NCI-H226 (cell line): ENCODE measurements at places on chromosomes 3 and 15.

- DNase-seq: no peak
Measured at GRCh38 chr3:23999012-23999641, 54.0 kb downstream of the NR1D2 start.

DNA sequence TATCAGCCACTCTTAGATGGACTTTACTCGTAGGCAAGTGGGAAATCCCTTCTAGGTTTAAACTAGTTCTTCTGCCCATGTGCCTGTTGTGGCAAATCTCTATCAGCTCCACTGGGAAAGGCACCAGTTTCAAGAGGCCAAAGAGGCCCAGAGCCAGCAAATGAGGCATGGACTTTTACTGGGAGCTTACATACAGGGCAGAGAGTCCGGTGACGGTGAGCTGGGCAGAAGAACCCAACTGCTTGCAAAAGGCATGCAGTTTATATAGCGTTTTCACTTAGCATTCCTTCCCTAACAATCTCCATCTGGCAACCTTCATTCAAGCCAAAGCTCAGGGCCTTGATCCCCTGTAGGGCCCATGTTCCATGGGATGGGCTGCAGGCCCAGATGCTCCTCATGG lies 93.0 kb upstream of the C3orf80 start:
- DNase-seq: no peak

DNA sequence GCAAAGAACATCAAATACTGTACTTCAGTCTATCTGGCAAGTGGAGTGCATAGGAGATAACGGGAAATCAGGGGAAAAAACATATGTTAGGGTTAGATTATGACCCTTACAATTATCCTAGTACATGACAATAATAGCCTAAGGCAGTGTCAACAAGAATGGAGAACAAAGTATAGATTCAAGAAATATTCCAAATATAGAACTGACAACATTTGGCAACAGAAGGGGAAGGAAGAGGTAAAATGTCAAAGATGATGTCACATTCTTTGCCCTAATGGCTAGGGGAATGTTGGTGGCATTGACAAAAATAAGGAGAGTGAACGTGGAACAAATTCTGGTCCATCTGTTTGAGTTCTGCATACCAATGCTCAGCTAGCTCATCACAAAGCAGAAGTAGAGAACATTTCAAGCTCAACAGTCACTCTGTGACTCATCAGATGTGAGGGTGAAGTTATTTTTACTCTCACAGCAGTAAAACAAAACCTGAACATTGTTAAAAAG lies 15.5 kb upstream of the ATP8B4 start:
- peak; percentile 65 for DNase-seq

- DNase-seq: no peak
Measured at GRCh38 chr3:177929310-177929709, 606.9 kb upstream of the KCNMB2 start.

GRCh38 chr15:50277370-50277769 lies 11.8 kb upstream of the HDC start:
- no peak for DNase-seq

- peak; percentile 22 for DNase-seq
Measured at GRCh38 chr3:52095990-52096775, 39.8 kb upstream of the DUSP7 start.

GRCh38 chr3:183540501-183541234 lies 14.8 kb downstream of the KLHL6 start:
- DNase-seq: no peak

- DNase-seq: no peak
Measured at GRCh38 chr15:86034904-86035303, 44.8 kb upstream of the AGBL1 start.

DNA sequence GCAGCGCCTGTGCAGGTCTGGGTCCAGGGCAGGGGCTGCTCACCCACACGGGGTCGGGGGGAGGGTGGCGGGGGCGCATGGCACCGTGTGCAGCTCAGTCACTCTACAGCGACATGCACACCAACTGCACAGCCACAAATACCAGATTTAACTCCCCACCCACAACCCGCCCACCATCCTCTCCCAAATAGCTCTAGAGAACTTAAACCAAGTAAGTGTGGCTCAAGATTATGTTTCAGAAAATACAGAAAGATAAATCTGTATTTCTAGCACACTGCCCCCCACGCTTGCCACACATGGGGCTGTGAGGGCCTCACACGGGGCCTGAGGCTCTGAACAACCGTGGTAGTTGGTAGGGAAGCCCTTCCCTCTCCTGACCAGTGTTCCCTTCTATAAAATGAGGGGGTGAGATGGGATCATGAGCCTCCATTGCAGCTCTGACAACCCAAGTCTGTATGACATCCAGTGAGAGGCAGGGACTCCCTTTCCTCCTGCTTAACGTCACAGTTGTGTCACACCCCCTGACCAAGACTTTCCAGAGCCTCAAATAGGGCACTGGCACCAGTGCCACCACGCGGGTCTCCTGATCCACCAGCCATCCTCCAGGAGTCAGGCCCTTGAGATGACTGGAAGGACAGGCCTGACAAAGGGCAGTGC lies 23.1 kb downstream of the POC1A start:
- no peak for DNase-seq

DNA sequence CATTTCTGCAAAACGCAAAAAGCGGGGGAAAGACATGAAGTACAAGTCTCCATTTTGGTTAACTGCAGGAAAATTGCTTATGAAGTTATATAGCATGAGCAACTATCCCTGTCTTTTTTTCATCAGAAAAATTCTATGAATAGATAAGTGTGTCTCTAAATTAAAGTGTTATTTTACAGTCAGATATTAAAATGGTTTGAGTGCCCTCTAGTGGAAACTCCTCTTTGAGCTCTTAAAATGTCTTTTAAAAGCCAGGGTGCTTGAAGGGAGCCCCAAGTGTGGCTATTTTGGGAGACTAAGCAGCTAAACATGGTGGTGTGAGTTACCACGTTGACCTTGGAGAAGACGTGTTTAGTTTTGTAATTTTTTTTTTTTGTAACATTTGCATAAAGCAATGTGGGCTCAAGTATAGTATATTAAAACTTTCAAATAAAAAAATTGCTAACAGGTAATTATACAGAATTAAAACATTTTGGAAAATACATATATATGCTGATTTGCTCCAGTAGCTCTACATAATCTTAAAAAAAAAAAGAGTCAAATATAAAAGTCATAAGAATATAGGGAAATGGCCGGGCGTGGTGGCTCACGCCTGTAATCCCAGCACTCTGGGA lies 77.2 kb downstream of the PPP2R3A start:
- DNase-seq: no peak

- peak; percentile 72 for DNase-seq
Measured at GRCh38 chr3:111577798-111578685, 17.1 kb downstream of the ZBED2 start.

- DNase-seq: no peak
Measured at GRCh38 chr3:177525987-177526712, 328.9 kb upstream of the TBL1XR1 start.

DNA sequence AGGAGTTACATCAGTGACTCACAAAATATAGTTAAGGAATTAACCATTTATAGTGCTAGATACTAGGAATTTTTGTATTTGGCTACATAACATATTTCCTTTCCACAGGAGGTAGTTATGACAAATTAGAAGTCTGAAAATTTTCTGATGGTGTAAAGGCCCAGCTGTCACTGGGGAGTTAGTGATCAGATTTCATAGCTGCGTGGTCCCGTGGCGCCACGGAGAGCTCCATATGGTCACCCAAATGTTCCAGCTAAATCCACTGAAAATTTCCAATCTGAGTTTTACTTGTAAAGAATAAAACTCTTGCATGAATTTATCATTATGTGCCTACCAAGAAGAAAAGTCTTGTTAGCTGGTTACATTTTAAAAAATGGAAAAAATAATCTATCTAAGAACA lies 368.9 kb upstream of the PLSCR5 start:
- no peak for DNase-seq

- no peak for DNase-seq
Measured at GRCh38 chr15:48447058-48447457, 115.8 kb downstream of the DUT start.

- no peak for DNase-seq
Measured at GRCh38 chr3:32303977-32304881, 65.7 kb downstream of the CMTM8 start.

DNA sequence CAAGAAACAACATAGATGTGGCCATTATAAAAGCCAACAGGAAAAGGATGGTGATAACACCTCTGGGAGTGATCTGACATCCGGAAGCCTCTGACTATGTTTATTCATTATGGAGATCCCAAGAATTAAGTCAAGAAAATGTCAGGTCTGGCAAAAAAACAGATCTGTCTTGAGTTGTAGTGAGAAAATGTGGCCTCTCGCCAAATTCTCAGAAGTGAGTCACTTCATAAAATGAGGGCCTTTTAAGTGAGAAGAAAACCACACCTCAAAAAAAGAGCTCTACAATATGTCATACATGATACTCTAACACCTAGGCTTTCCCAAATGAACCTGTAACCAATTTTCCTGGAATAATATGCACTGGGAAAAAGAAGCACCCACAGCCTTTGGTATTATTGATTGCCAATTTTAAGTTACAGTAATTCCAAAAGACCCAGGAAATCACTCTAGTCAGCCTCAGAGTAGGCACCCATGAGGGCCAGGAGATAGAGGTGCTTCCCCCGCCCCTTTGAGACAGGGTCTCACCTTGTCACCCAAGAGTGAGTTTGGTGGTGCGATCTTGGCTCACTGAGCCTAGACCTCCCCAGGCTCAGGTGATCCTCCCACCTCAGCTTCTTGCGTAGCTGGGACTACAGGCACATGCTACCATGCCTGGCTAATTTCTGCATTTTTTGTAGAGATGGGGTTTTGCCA lies 38.0 kb downstream of the CCR3 start:
- peak; percentile 95 for DNase-seq

GRCh38 chr3:50616003-50616769 lies 765 bp upstream of the MAPKAPK3 start:
- peak; percentile 56 for DNase-seq

DNA sequence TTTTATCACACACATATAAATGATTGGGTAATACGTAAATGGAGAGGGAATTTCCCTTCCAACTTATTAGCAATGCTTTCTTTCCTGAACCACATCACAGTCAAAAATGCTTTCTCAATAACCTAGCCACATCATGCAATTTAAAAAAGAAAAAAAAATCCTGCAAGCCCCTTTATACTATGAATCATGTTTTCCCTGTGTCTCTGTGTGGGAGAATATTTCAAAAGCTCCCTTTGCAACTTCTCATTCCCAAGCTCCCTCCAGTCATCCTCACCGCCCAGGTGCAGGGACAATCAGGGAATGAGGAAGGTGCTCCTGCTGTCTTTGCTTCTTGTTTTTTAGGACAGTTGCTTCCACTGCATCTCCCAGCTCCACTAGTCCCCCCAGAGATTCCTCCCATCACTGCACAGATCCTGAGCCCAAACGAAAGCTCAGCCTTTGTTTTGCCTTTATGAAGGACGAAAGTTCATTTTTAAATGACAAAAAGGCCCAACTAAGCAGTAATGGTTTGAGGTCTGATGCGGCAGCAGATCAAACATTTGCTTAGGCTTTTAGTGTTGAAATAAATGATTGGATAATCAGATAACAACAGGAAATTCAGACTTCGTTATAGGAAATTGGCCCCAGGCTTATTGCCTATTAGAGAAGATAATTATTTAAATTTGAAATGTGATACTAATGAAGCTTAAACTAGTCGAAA lies 47.8 kb upstream of the ADGRG7 start:
- peak; percentile 51 for DNase-seq

- no peak for DNase-seq
Measured at GRCh38 chr15:78993931-78994530, 49.2 kb upstream of the CTSH start.

DNA sequence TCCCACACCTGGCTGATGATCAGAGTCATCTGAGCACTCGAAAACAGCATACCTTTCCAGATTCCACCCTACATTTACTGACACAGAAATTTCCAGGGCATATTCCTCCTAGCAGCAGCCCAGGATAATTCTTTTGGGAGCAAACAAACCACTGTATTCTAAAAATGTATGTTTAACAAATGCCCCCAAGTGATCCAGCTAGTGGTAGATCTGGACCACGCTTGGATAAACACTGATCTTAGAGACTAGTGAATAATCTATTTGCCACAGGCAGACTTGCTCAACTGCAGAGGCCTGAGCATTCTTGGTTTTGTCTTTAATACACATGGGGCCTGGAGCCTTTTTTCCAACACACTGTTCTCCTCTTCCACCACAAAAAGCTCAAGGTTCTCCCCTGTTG lies 89.6 kb downstream of the TM4SF4 start:
- peak; percentile 2 for DNase-seq

- no peak for DNase-seq
Measured at GRCh38 chr3:77326586-77326985, 286.7 kb downstream of the ROBO2 start.

DNA sequence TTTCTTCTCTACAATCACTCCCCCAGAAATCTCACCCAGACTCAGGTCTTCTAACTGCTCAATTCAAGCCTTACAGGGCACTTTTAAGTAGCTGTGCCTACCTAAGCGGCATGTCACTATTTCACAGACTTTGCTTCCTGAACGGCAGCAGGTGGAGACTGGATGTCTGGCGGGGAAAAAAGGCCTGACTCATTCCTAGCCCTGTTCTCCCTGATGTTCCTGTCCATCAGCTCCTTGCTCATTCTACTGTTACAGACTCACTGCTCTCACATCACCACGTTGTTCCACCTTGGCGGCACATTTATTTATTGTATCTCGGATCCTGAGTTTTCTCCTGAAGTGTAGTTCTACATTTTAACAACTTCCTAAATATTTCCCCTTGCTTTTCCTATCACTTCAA lies 52.6 kb upstream of the ATP11B start:
- no peak for DNase-seq

DNA sequence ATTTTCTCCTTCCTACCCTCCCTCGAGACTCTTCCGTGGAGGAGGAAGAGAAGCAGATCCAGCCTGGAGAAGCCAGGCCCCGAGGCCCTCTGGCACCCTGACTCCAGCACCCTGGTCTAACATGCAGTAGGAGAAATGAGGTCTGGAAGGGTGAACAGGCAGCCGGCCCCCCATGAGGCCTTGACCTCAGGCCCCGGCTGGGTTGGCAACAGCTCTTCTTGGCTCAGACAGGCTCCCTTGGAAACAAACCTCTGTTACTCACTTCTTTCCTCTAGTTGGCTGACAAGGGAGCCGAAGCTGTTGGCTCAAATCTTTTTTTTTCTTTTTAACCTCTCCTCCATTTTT lies 73.4 kb downstream of the CPN2 start:
- DNase-seq: no peak
